ENCODE measurements at places on chromosomes 11 and 22.
A peak's percentile ranks its signal among the peaks of the same experiment; 100 is the strongest.

DNA sequence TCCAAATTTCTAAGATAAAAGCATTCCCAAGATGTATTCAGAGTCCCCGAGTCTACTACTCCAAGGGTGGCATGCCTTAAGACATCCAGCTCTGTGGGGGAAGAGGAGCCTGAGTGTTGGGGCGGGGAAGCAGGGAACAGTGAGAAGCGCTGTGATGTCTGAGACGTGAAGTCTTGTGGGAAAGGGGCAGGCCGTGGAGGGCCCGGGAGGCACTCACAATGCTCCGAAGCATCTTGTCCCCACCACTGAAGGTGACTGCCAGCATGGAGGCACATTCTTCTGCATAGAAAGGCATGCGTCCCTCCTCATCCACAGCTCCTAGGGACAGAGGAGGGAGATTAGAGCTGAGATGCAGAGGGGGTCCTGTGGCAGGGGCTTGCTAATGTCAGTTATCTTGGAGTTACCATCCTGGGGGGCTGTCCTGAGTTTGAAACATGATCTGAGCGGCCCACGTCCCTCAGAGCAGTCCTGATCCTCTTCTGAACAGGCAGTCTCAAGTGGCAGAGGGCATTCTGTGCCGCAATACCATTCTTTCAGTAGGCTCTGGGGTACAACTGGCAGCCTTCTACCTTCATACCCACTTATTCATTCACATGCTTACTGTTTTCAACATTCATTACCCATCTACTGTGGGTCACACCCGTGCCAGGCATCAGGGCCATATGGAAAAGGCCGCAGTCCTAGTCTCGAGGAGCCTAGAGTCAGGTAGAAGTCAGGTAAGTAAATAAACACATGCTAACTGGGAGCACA is 8.7 kb downstream of the PCSK7 start:
- no peak for DNase-seq

DNA sequence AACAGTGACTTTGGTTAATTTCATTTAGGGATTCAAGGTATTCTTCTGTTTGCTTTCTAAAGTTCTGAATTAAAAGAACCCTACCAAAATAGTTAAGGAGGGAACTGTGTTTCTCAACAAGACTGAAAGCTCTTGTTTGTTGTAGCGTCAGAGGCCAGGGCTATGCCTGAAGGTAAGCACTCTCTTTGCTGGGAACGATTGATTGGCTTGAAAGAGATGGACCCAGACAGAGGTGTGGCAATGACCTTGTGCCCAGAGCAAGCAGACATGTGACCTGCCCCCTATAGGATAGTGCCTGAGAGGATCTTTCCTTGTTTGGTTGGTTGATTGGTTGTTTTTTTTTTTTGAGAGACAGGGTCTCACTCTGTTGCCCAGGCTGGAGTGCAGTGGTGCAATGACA is 68.3 kb upstream of the CECR2 start:
- DNase-seq: no peak

DNA sequence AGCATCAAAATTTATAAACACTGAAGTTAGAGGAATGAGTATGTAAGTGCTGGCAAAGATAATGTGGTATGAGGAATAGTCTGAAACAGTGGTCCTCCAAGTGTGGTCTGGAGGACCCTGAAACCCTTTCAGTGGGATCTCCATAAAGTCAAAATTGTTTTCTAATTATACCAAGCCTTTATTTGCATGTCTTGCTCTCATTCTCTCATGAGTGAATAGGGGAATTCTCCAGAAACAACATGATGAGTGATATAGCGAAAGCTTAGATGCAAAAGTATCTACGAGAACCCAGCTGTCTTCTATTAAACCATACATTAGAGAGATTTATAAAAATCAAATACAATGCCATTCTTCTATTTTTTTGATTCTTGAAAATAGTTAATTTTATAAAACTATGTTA is 145.0 kb upstream of the RAG2 start:
- no peak for DNase-seq

DNA sequence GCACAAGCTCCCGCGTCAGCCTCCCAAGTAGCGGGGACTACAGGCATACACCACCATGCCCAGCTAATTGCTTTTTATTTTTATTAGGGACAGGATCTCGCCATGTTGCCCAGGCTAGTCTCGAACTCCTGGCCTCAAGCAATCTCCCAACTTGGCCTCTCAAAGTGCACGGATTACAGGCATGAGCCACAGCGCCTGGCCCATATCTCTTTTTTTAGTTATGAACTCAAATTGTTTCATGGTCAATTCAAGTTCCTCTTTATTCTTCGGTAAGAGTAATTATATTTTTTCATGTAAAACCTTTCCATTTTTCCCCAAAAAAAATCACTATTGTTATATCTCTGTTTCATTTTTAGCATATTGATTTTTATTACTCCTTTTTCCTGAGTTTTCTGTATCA is 25.5 kb downstream of the FCHSD2 start:
- no peak for DNase-seq

- no peak for DNase-seq
These were observed 17.5 kb downstream of the BCL9L start for GRCh38 chr11:118908264-118908663.

- DNase-seq: no peak
These were observed 267.0 kb upstream of the NCAM1 start for GRCh38 chr11:112694245-112694644.

- no peak for DNase-seq
These were observed 14.7 kb downstream of the CSNK2A3 start for GRCh38 chr11:11338304-11338703.

GRCh38 chr22:38868886-38869381 is 3.1 kb downstream of the CBX6 start:
- peak; percentile 56 for DNase-seq

DNA sequence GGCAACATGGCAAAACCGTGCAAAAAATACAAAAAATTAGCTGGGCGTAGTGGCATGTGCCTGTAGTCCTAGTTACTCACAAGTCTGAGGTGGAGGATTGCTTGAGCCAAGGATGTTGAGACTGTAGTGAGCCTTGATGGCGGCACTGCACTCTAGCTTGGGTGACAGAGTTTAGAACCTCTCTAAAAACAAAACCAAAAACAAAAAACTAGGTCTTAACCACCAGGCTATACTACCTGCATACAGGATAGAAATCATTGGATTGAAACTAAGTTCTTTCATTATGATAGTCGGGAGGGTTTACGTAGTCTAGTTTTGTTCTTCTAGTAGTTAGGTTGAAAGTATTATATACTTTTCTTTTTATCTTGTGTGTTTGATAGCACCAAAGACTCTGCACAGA is 5.8 kb downstream of the RNF214 start:
- DNase-seq: no peak

- no peak for DNase-seq
These were observed 23.5 kb upstream of the OSBPL5 start for GRCh38 chr11:3188496-3189195.

GRCh38 chr11:27216270-27217149 is 146.5 kb downstream of the CCDC34 start:
- peak; percentile 81 for DNase-seq

- peak; percentile 19 for DNase-seq
These were observed 988 bp downstream of the RPS3 start for GRCh38 chr11:75400146-75400865.

DNA sequence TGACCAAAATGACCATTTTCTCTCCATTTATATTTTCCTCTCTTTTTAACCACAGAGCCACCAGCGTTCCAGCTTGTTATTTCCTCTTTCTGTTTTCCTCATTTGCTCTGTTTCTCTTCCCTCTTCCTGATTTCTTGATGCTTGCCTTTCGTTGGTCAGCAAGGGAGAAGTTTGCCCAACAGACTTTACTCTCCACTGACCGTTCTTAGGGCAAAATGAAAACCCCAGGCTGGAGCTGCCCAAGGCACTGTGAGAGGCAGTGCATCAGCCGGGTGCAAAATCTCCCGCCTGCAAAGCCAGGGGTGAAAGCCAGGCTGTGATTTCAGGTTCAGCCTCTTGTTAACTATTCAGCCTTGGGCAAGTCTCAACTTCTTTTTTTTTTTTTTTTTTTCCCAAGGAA is 26.1 kb upstream of the APLP2 start:
- DNase-seq: no peak

GRCh38 chr22:33332538-33332937 is 274.4 kb upstream of the SYN3 start:
- no peak for DNase-seq

- DNase-seq: no peak
These were observed 24.3 kb downstream of the TTC12 start for GRCh38 chr11:113338730-113339129.

GRCh38 chr11:70552167-70553150 is 154.1 kb downstream of the CTTN start:
- DNase-seq: no peak

- DNase-seq: peak; percentile 92
These were observed 110.9 kb downstream of the GALNT18 start for GRCh38 chr11:11510939-11511338.

DNA sequence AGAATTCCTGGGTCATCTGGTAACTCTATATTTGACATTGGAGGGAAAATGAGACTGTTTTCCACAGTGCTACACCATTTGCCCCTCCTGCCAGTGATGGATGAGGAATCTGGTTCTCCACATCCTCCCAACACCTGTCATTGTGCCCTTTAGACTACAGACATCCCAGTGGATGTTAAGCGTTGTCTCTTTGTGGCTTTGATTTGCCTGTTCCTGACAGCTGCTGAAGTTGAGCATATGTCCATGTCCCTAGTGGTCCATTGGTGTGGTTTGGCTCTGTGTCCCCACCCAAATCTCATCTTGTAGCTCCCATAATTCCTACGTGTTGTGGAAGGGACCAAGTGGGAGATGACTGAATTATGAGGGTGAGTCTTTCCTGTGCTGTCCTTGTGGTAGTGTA is 88.5 kb downstream of the BRD1 start:
- DNase-seq: no peak

GRCh38 chr11:24297461-24297860 is 199.4 kb upstream of the LUZP2 start:
- no peak for DNase-seq

GRCh38 chr11:108568195-108568858 is 25.2 kb downstream of the EXPH5 start:
- no peak for DNase-seq

DNA sequence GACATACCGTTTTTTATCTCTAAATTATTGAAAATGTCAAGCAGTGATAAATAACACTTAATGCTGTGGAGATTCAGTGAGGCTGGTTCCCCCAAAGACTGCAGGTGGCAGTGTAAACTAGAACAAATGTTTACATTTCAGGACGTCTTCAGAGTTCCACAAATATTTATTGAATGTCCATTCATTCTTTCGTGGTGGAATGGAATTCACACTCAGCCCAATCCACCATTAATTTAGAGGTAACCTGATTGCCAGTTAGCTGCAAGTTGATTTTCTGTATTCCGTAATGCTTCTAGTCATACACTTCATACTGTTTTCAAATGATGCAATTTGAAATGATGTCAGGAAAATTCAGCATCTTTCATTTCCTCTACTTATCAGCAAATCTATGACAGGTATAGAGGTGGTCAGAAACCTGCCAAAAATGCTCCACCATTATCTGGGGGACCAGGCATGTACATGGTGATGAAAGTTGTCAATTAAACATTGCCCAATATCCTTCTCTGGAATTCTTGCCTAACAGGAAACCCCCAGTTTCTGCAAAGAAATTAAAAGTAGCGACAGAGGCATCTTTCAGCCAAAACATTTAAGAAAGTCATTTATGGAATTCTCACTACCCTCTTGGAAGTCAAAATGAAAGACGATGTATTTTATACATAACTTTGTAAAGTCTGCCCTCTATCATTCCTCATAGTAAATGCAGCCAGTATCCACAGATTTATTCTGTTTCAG is 94.3 kb upstream of the BMAL1 start:
- DNase-seq: peak; percentile 57

DNA sequence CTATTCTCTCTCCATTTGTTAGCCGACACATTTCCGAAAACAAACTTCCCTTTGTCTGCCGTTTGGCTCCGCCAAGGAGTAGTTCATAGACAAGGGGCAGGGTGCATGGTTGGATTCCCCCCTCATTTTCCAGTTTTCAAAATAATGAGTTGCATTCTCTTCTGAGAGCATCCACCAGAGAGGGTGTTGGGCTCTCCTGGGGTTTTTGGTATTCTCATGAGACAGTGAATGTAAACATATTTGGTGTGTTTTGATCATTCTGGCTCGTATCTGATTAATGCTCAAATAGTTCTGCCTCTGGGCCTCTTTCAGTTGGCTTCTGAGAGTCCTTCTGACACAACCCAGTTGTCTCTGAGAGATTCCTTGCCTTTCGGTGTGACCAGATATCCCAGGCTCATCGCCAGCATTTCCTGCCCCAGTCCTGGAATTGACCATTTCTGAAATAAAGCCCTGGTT is 21.7 kb downstream of the GRAMD4 start:
- DNase-seq: no peak

GRCh38 chr11:60921259-60921658 is 3.0 kb upstream of the TMEM132A start:
- no peak for DNase-seq

DNA sequence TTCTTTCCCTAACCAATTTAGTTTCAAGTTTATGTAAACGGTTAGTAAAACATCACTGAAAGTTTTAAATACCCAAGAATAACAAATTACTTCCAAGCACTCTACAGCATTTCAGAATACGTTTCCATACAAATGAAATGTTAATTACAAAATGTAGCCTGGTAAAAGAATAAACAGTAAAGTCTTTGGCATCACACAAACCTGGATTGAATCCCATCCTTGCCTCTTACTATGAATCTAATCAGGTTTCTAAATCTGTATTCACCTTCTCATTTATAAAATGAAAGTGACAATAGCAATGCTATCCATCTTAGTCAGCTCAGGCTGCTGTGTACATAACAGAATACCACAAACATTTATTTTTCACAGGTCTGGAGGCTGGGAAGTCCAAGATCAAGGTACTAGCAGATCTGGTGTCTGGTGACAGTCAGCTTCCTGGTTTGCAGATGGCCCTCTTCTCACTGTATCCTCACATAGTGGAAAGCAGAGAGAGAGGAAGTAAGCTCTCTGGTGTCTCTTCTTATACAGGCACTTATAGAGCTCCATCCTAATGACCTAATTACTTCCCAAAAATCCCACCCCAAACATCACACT is 19.2 kb downstream of the FAM168A start:
- peak; percentile 9 for DNase-seq

- DNase-seq: no peak
These were observed 99.1 kb upstream of the GRAMD1B start for GRCh38 chr11:123330948-123331347.

DNA sequence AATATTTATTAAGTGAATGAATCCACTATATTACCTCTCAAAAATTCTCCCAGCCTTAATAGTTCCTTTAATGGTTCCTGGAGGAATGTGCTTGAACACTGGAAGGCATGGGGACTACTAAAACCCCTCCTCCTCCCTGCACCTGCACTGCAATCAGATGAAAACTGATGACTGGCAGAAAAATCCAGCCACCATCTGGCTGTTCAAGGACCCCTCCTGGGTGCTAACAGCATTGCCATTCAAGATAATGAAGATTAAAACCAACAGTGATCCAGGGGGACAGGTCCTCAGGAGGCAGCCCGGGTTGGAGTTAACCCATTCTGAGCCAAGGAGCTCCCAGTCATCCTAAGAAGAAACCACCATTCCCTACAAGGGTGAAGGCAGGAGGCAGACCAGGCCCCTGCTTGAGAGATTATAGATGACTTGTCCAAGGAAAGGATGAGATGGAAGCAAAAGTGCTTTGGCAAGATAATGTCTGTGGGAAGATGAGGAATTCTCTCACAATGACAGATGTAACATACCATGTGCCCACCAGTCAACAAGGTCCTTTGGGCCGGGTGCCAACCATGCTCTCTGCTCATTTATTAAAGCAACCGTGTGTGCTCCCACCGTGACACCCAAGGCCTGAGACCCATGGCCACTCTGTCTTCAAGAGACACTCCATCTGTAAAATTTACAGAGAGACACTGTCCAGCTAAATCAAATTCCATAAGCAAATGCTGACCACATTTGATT is 90.6 kb downstream of the LARGE1 start:
- peak; percentile 69 for DNase-seq

GRCh38 chr22:38963872-38964271 is 6.5 kb downstream of the APOBEC3A start:
- no peak for DNase-seq
